Lower lobe of right lung (tissue), 2 donors: ENCODE measurements at places on chromosomes 2 and 18. TPM values are rescaled to one million over a fixed set of nuclear protein-coding genes. Genes with fewer than 3 reads are reported as not detected.

The VSNL1 gene
- total RNA-seq = 1.6 TPM

The DTNA gene
- total RNA-seq = 21.0 TPM

The ERFE gene
- total RNA-seq = not detected

The STARD7 gene
- total RNA-seq = 147 TPM

The CYBRD1 gene
- 262 TPM for total RNA-seq

- H3K36me3 ChIP-seq = no peaks in the 10 kb centered on the region
- no peak overlapping the region for H3K27ac ChIP-seq
- DNase-seq = no peak
- H3K4me1 ChIP-seq = no peaks in the 10 kb centered on the region
Observed at GRCh38 chr18:54069729-54070128, 154.7 kb downstream of the MBD2 start.

DNA sequence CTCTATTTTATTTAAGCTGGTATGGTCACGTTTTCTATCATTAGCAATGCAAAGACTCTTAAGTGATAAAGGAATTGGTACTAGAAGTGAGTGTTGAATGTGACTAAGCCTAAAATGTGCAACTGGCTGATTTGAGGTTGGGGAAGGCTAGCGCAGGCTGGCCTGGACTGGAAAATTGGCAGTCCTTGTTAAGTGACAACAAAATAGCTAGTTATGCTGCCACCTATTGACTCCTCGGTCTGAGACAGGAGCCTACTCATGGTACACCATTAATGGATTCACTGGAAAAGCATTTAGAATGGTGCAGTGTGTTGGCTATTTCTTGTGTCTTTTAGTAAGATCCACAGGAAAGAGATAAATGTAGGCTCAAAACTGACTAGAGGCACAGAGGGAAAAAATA lies 5.7 kb upstream of the WIPF1 start:
- no peak for DNase-seq
- H3K36me3 ChIP-seq = no peaks in the 10 kb centered on the region
- no peaks in the 10 kb centered on the region for H3K27me3 ChIP-seq
- H3K27ac ChIP-seq = no peak overlapping the region
- H3K4me1 ChIP-seq = peaks cover 44% of the 10 kb centered on the region

DNA sequence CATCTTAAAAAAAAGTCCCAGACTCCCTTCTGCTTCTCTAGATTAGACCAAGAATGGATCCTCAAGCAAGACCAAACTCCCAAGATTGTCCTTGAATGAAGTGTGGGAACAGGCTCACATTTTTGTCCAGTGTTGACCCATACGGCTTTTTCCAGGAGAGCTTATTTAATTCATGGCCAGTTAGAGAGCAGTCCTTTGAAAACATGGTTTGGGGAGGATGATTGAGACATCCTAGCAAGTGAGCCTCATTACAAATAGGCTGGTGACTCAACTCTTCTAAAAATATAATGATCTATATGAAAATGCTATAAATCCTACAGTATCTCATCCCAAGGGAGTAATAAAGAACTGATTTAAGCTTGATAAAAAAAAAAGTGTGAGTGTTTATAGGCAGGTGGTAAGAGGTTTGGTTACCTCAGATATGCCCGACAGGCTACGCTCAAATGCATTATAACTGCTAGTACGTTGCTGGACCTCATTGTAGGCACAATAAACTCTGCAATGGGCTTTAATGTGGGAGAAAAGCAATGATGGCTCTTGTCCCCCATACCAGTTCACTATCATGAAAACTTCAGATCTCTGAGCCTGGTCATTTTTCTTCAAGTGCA lies 17.0 kb downstream of the ANKRD29 start:
- no peaks in the 10 kb centered on the region for H3K27me3 ChIP-seq
- H3K27ac ChIP-seq = no peak overlapping the region
- H3K4me1 ChIP-seq = peaks cover 10% of the 10 kb centered on the region

DNA sequence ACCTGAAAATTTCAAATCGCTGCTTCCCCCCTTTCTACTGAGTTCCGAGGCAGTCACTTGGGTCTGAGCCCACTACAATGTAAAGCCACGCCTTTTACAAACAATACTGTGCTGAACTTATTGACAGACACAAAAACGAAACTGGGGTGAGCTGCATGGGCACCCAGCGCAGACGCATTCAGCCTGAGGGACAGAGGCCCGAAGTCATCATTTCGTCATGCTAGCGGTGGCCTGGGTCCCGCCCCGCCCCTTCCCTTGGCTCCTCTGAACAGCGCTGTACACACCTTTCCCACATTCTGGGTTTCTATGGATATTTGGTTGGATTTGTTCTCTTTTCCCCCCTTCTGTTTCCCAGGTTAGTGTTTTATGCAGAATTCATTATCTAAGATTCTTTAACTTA lies 71.7 kb downstream of the EIPR1 start:
- no peaks in the 10 kb centered on the region for H3K27me3 ChIP-seq
- H3K27ac ChIP-seq = no peak overlapping the region
- peak; percentile 50 for DNase-seq
- H3K4me3 ChIP-seq = no peak overlapping the region
- H3K36me3 ChIP-seq = peaks cover 4% of the 10 kb centered on the region

DNA sequence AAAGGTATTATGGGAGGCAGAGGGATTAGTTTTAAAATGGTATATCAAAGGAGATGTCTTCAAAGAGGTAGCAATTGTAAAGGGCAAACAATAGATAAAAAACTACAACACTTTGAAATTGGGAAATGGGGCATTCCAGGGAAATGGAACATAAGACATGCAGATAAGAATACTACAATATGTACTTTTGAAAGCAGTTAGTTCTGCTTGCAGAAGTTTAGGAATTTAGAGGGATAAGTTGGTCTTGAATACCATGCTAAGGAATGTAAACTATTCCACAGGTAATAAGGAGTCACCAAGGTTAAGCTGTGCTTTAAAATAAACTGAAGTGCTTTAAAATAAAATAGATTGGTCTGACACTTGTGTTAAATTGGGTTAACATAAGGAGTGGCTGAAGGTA lies 571.7 kb upstream of the ACVR2A start:
- no peaks in the 10 kb centered on the region for H3K36me3 ChIP-seq
- DNase-seq = no peak
- no peaks in the 10 kb centered on the region for H3K27me3 ChIP-seq

DNA sequence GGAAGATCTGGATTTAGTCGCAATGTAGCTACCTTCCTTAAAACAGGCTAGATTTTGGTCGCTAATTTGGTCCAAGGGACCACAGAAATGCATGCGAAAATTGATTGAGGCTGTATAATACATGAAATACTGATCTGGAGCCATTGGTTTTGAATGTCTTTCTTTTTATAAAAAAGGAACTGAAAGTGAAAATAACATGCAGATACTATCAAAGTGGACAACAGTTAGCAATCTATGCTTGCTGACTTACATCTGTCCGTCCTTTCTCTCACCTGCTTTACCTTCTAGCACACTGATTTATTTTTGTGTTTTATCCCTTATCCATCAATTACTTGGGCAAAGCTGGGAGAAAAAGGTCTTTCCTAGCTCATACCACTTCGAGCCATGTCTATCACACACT lies 1459.8 kb upstream of the ACVR2A start:
- no peak overlapping the region for H3K27ac ChIP-seq
- DNase-seq = no peak
- H3K27me3 ChIP-seq = no peaks in the 10 kb centered on the region
